Stimulated activated CD8-positive, alpha-beta memory T cell treated with anti-CD3 and anti-CD28 coated beads, Interleukin-2, amount 100 ng/mL, for 1 hour (primary cell): ENCODE measurements at places on chromosomes 6 and 20.

GRCh38 chr6:139325125-139325524 is 33.3 kb upstream of the TXLNB start:
- no peak for DNase-seq

- no peak for DNase-seq
These were observed 1.4 kb downstream of the DEFB132 start for GRCh38 chr20:258963-259362.

- no peak for DNase-seq
These were observed 37.7 kb upstream of the NOL4L start for GRCh38 chr20:32622585-32623468.

- no peak for DNase-seq
These were observed 202.7 kb downstream of the CLIC5 start for GRCh38 chr6:45812922-45813321.

DNA sequence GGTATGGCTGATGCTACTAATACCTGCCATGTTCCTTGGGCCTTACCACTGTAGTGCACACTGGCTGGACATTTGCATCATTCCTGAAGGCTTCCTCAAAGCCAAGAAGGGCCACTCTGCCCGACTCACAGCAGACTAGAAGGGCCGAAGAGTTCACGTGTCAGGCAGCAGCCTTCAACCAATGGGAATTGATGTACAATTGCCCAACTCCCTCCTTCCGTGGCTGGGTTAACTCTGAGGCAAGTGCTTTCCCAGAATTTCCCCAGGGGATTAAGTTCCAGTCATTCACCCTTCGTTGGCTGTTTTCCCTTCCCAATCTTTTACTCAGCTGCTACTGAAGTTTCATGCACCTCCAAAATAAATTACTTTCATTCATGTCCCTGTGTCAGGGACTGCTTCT is 29.8 kb downstream of the PSMB9 start:
- DNase-seq: no peak

GRCh38 chr6:119390247-119390793 is 40.8 kb upstream of the MAN1A1 start:
- no peak for DNase-seq

DNA sequence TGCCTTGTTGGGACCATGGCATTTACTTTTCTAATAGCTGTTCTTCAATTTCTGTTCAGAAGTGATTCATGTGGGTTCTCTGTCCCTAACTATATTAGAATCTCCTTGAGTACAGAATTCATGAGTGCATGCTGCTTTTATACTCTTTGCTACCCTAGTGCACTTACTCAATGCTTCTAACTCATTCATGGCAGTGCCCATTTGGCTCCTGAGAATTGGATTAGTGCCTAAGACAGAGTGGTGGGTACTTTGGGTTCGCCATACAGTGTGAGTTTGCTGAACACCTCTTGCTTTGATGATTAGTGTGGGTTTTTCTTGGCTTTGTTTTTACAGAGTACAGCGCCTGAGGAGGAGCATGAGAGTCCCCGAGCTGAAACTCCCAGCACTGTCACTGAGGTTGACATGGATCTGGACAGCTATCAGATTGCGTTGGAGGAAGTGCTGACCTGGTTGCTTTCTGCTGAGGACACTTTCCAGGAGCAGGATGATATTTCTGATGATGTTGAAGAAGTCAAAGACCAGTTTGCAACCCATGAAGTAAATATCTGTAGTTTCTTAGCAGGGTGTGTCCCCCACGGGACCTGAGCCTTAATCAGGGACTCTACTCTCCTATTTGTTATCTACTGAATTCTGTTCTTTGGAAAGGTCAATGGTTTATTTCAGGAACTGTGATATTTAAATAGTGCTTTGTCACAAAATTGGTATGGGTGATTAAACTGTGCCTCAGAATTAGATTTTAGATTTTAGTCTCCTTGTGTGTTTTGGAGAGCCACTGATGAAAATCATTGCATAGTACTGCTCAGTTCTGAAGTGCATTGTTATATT is 150.7 kb downstream of the UTRN start:
- DNase-seq: no peak

GRCh38 chr20:59307270-59307669 is 6.9 kb downstream of the EDN3 start:
- DNase-seq: no peak

- DNase-seq: no peak
These were observed 144.7 kb upstream of the ZNF217 start for GRCh38 chr20:53738039-53738944.

DNA sequence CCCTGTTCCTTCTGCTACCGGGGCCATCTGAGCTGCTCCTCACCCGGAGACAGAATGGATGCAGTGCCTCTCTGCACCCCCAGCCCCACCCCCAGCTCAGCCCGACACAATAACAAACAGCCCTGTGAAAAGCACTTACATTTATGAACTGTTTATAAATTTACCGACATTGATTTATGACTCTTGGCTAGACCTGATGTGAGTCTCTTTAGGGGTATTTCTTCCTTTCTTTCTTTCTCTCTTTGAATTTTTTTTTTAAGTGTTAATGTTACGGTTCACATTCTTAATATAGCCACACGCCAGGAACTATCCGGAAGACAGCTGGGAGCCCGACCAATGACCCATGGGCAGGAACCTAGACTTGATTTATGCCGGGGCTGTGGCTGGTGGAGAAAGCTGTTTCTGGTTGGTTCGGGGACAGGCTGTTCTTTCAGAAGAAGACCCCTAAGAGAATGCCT is 266.3 kb downstream of the CDC5L start:
- no peak for DNase-seq
